ENCODE measurements at places on chromosomes 12 and 14.
A peak's percentile ranks its signal among the peaks of the same experiment; 100 is the strongest.

DNA sequence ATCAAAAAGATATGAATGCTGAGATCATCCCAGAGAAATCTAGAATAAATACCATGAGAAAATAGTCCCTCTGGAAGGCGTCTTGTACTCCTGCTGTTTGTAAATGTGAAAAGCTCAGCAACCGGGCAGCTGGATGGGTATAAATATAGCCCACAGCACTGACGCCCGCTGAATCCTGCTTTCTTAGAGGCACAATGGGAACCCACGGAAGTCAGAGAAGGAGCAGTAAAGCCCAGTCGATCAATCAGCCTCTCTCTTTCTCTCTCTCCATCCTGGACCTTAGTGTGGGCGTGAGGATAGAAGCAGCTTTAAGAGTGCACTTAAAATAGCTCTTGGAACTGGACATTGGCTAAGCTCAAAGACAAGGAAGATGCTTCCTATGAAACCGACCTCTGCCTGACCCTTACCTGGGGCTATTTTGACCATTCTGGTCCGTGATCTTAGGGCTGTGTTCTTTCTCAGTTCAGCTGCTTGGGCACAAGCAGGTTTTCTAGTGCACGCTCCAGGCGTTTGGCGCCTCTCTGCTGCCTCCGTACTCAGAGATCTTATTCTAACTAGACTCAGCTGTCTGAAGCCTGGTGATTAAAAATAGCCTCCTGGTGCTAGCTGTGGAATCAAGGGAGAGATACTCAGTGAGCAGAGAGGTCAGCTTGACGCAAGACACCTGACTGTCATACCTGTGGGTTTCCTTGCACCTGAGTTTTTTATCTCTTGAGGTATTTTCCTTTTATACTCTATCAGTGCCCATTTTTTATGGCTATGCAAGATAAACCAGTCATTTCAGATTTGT, 144.6 kb downstream of the ETV6 start:
- no peak for DNase-seq

GRCh38 chr12:110936367-110937103, 16.2 kb upstream of the MYL2 start:
- DNase-seq: no peak

- peak; percentile 53 for DNase-seq
Observed at GRCh38 chr12:64181430-64182291, 40.4 kb downstream of the KICS2 start.

DNA sequence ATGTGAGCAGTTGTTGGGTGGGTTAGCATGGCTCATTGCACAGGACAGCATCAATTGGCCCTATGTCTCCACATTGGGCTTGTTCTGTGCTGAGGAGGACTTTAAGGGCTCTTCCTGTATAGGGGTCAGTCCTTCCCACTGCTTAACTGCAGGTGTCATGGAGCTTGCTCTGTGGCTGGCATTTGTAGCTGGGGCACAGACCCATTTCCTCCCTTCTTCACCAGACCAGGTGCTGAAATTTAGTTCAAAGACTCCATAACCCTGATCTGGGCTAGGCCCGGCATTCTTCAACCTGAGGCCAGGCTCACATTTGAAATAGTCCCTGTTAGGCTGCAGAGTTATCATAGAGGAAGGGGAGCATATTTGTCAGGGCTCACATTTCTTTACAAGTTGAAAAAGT, 12.8 kb downstream of the CHST11 start:
- DNase-seq: no peak

DNA sequence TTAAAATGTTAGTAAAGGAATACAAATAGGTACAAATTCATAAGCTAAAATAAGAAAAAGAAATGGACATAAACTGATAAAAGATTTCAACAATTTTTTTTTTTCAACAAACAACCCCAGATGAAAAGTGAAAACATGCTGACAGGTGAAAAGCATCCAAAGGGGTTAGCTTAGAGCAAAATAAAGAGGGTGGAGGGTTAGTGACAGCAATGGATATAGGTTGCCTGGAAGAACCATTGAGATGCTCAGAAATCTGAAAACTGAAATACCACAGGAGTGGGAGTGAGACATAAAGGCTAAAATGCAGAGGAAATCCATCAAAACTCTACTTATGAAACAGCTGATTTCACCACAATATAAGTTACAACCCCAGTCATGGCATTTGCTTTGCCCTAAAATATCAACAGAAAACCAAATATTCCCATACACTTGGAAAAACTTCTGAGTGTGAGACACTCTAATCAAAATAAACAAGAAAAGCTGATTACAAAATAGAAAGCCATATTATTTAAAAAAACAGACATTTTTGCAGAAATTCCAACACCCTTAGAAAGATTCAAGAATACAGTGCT, 136.3 kb upstream of the PLEKHG7 start:
- DNase-seq: no peak

GRCh38 chr12:121812921-121813896, 9.4 kb downstream of the SETD1B start:
- DNase-seq: no peak

DNA sequence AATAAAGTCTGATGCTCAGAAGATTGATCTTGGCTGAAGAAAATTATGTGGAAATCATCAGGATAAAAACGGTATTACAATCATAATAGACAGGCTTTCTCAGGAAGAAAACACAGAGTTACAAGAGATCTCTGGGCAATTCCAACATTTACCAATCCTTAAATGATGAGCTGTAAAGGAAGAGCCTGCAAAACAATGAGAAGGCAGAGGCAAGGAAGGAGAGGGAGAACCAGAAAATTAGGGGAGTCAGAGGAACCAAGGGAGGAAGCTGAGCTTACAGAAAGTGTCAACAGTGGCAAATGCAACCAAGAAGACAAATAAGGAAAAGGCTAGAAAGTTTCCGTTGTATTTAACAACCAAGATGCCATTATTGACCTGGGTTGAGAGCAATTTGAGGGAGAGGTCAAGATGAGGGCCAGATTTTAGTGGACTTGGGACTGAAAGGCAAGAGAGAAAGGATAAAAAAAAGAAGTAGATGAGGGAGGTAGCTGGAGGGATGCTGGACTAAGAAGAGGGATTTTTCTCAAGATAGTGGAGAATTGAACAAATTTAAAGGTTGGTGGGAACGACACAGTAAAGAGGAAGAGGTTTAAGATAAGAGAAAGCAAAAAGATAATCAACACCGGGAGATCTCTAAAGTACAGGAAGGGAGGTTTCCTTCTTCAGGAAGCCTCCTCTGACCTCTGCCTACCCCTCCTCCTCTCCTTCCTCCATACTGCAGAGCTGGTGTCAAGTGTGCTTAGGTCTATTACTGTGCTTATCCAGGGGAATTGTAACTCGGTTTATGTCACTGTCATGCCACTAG, 116.9 kb downstream of the DUSP6 start:
- DNase-seq: no peak
